Upper lobe of right lung (tissue), 1 donor: ENCODE measurements at places on chromosomes 7 and 10. TPM values are rescaled to one million over a fixed set of nuclear protein-coding genes. Genes with fewer than 3 reads are reported as not detected.

GRCh38 chr7:152674860-152675758 lies 832 bp downstream of the XRCC2 start:
- DNase-seq: no peak

- DNase-seq: no peak
These were observed 63.9 kb downstream of the PPP1R9A start for GRCh38 chr7:94971051-94971867.

The POR gene
- 232 TPM for total RNA-seq

The CAV2 gene
- 192 TPM for total RNA-seq

DNA sequence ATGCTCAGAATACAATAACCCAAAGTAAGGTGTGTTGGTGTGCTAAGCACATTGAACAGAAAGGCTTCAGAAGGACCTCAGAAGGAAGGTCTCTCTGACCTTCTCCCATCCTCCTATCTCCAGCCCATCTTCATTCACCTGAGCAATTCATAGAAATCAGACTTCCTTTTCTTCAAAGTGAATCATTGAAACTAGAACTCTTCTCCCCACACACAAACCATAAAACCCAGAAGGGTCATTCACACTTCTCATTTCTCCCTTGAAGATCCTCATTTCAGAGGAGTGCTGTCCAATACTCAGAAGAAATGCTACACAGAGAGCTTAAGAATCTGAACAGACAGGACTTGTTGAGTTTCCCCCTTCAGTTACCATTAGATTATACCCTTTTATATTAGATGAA lies 89.5 kb downstream of the VWDE start:
- no peak for DNase-seq

The GIMAP4 gene
- 83.3 TPM for total RNA-seq

DNA sequence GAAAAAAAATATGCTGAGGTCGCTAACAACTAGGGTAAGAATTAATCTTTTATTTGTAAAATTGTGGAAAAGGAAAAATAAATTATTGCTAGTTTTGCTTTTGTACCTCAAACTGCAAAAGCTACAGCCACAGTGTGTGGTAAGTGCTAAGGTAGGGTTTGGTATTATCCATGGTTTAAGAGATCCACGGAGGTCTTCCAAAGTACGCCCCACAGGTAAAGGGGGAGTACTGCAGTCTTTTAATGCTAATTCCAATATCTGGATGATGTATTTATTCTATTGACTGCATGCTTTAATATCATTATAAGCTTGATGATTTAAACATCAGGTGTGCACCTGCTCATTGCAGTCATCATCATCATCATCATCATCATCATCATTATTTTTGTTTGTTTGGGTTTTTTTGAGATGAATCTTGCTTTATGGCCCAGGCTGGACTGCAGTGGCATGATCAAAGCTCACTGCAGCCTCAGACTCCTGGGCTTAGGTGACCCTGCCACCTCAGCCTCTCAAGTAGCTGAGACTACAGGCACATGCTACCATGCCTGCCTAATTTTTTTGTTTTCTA lies 38.4 kb upstream of the BMS1 start:
- DNase-seq: no peak

The TMEM26 gene
- 0.46 TPM for total RNA-seq

The CYP2E1 gene
- 2.1 TPM for total RNA-seq

DNA sequence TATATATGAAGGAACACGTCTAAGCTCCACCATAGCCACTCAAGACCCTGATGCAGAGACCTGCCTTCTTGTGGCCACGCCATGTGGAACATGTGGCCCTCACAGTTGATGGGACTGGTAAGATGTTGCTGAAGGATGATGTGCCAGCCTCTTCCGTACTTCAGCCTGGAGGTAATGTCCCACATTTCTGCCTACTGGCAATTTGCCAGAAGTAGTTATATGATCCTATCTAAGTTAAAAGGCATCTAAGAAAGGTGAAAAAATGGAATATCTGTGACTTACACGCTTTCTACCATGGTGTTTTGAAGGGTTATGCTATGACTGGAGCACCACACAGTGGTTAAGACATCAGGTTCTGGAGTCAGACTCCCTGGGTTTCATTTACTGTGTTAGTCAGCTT lies 948.7 kb upstream of the GHITM start:
- no peak for DNase-seq

GRCh38 chr7:46290374-46291049 lies 369.4 kb upstream of the IGFBP3 start:
- DNase-seq: no peak

DNA sequence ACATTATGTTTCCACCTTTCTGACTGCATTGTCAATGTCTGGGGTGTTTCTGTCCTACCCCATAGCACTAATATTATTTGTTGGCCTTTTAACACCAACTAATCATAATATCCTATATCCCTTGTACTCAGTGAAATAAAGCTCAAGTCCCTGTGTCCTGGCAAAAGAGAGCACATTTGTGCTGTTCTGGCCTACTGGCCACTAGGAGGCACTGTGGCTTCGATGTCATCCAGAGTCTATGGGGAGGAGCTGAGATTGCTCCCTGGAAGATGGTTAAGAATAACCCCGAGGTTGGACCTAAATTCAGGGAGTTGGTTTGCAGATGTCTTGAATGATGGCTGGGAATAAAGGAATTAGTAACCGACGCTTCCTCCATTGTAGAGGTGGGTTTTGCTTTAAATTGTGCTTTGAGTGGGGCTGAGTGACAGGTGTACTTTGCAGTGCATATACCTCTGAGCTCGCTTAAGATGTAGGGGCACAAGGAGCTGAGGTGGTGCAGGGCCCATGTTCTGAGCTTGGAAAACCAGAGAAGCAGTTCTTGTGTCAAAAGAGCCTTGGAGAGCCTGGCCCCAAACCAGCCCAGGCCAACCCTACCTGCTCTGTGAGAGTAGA lies 191.2 kb upstream of the PRSS1 start:
- no peak for DNase-seq

GRCh38 chr10:102802920-102803534 lies 34.2 kb downstream of the CYP17A1 start:
- no peak for DNase-seq

- no peak for DNase-seq
These were observed 496.8 kb downstream of the TFEC start for GRCh38 chr7:115533785-115534184.

The GFRA1 gene
- 3.4 TPM for total RNA-seq

DNA sequence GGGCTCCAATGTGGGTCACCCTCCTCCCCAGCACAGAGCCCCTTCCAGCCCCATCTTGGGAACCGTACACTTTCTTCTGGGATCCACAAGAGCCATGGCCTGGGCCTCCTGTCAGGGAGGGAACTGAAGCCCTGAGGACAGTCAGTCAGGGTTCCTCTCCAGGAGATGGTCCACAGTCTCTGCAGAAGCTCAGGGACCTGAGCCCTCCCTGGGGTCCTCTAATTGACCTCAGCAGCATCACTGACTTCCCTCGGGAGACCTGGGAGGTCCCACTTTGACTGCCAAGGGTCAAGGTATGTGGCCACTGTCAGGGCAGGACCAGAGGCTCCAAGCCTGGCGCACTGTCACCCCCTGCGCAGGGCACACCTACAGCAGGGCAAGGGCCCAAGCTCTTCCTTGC lies 32.3 kb downstream of the NOD1 start:
- DNase-seq: no peak

The LDB3 gene
- total RNA-seq: 2.5 TPM

- DNase-seq: no peak
These were observed 15.0 kb downstream of the CDHR3 start for GRCh38 chr7:105978035-105978434.

DNA sequence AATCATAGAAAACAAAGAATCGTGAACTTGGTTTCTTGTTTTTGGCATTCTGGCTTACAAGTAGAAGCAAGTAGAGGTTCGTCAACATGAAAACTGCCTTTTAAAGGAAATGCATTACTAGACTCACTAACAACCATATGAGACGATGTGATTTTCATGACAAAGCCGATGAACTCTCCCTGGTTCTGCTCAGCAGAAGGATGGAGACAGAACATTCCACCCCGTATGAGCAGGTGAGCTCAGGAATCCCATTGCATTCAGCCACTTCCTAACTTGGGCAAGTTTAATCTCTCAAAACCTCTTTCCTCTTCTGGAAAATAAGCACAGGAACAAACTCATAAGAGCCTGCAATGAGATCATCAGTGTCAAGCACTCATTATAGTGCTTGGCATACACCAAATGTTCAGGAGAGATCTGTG lies 57.4 kb upstream of the SVIL start:
- no peak for DNase-seq

DNA sequence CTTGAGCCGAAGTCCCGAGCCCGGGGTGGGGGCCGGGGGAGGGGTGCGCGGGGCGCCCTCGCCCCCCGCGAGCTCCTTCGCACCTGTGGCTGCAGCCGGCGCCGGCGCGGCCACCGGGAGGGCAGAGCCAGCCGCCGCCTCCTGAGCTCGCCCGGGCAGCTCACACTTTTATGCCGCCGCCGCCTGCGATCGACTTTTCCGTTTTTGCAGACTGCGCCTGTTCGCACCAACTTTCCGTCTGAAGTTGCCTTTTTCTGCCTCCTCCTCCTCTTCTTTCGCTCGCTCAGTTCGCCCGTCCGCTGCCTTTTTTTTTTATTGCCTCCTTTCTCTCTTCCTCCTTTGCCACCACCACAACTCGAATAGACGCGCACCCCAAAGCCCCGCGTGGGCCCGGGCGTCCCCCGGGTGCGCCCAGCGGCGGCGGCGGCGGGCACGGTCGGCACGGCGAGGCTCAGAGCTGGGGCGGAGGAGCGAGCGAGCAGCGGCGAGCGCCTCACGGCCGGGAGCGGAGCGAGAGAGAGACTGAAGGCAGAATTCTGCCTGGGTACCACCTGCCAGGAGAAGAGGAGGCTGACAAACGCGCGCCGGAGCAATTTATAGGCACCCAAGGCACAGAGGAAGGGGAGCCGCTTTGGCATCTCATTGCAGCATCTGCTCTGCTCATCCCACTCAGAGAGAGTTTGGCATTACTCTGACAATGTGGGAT lies at the start of gene C1QL3:
C1QL3 (minus strand) TSS at position 569 of the 706 bp plus-strand sequence. CDS start 814 bp downstream, outside the sequence.
- DNase-seq: no peak

DNA sequence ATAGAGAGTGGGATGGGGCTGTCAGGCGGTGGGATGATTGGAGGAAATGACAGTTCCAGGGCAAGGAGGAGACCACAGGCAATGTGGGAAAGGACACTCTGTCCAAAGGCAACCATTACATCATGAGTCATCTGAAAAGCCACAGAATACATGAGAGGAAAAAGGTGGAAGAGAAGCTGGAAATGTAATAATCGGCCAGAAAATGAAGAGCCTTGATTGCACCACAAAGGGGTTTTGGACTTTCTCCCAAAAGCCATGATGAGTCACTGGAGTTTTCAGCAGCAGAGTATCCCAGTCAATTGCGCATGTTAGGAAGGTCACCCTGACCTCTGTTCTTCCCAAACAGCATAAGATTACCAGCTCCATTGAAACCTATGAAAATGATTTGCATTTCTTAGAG lies 222.0 kb downstream of the LHFPL3 start:
- no peak for DNase-seq

DNA sequence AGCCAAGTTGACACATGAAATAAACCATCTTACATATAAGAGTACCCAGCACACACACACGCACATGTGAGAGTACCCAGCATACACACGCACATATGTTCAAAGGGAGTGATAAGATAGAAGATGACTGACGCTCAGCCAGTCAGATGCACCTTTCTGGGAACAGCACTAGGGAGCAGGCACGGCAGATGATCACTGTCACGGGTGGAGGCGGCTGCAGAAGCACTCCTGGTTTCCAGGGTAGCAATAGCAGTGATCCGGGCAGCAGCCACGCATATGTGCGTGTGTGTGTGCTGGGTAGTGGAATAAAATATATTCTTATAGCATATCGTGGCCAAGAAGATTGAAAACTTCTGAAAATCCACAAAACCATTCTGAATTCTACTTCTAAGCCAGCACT lies 85.8 kb upstream of the NAMPT start:
- no peak for DNase-seq

The GRID2IP gene
- total RNA-seq: 0.46 TPM

DNA sequence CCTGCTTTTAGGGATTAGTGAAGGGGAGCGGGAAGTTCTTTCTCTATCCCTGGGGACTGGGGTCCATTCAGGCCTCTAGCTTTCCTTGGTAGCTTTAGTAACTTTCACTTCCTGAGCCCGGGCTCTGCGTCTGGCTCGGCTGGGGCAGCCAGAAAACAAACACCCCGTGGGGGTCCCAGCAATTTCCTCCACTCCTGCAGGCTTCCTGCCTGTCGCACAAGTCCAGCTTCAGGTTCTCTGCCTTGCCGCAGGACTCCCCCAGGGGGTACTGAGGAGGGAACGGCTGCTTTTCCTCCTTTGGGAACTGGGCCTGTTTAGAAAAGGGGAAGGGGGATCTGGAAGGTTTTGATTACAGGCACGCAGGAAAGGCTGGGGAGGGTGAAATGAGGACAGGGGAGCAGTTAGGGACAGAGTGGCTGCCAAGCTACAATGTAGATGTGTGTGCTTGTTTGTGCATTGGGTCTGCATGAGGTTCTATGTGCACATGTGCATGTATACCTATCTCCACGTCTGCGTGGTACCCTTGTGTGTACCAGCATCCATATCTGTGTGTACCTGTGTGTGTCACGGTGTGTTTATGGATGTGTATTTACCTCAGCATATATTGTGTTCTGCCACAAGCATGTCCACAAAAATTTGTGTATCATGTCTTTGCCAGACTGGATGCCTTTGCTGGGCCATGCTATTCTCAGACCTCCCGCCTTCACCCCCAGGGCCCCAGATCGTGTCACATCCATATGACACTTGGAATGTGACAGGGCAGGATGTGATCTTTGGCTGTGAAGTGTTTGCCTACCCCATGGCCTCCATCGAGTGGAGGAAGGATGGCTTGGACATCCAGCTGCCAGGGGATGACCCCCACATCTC lies 2.0 kb downstream of the KAZALD1 start:
- DNase-seq: no peak

The RSPH10B gene
- total RNA-seq: not detected

GRCh38 chr7:2479276-2480069 lies 3.3 kb upstream of the GRIFIN start:
- DNase-seq: no peak

DNA sequence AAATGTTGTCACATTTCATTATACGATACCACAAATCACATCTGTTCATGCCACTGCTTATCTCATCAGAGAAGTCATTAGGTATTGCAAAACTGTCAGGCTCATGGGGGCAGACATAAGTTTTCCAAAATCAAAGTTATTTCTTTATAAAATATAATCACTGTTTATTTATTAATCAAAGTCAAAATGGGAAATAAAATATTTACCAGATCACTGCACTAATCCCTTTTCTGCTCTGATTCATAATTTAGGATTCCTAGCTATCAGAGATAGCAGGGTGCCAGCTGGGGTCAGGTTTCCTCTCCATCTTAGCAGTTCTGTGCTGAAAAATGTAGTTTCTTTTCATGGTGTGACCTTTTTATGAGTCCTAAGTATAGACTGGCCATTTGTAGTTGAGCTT lies 117.7 kb upstream of the LANCL2 start:
- DNase-seq: no peak

The SDK1 gene
- 10.4 TPM for total RNA-seq

The CHN2 gene
- total RNA-seq: 14.4 TPM

- DNase-seq: peak; percentile 41
These were observed 37.6 kb downstream of the KCNH2 start for GRCh38 chr7:150940431-150941102.
